ENCODE measurements at places on chromosomes 5 and 9.

GRCh38 chr9:136349546-136349945 is 14.0 kb downstream of the DNLZ start:
- DNase-seq, result no peak

GRCh38 chr9:116382053-116382452 is 228.5 kb downstream of the PAPPA start:
- DNase-seq, result no peak

DNA sequence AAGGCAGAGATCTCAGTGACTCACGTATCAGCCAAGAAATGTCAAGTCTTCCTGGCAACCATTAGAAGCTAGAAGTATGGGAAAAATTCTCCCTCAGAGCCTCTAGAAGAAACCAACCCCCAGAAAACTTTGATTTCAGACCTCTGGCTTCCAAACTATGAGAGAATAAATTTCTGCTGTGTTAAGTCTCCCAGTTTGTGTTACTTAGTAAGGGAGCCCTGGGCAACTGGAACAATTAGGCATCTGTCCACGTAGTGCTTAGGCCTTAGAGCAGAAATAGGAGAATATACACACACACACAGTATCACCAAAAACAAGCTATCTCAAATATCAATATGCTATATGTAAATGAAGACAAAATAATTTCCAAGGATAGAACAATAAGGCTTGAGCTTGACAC is 894.8 kb upstream of the CDH10 start:
- DNase-seq, result no peak

DNA sequence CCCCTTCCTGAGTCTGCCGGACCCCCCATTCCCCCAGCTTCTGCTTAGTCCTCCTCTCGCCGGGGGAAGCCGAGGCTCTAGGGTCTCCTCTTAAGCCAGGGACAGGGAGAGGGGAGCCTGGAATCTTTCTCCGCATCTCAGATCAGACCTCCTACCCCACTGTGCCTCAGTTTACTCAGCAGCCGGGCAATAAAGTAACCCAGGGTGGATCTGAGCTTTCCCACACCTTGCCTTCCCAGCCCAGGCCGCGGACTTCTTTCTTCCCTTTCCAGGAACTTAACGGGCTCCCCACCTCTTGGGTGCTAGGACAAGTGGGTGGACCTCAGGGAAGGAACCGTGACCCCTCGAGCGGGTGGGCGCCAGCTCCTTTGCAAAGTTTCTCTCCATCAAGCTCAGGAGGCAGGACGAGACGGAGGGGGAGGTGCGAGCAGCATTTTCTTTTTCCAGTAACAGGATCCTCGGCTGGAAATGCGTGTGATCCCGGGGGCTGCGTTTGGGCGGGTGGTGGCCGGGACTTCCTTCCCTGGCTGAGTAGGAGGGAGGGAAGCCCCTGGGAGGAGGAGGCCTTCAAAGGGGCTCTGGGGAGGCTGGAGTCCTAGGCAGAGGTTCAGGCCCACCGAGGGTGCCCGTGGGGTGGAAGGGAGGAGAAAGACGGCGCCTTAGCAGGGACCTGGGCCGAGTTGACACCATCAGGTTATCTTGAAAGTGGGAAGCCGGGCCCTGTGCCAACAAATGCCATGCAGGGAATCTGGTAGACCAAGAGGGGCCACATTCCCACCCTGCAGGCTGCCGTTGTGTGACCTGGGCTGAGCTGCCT is 795 bp downstream of the DAB2IP start:
- no peak for DNase-seq

DNA sequence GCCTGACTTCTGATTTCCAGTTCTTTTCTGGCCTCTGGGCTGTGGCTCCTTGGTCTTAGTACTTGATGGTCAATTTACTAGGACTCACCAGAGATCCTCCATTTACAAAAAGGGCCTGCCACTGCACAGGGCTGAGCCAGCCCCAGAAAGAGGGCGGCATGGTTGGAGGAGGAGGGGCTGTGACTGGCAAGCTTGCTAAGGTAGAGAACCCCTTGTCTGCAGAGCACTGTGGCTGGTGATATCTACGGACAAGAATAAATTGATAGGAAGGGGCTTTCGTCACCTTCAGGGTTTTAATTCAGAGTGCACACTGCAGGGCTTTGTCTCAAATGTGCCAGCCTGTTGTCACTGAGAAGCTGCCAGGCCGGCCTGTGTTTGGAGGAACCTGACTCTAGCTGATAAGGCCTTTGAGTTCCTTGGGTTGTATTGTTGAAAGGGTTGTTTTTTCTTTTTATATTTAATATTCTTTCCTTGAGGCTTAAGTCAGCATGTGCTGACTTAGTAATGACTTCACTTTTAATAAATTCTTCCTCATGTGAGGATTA is 15.1 kb downstream of the SLC22A5 start:
- DNase-seq, result no peak

- DNase-seq, result no peak
These were observed 15.0 kb downstream of the PTPRD start for GRCh38 chr9:10597801-10598200.

- DNase-seq, result no peak
These were observed 78.1 kb downstream of the SNCAIP start for GRCh38 chr5:122390154-122390553.

DNA sequence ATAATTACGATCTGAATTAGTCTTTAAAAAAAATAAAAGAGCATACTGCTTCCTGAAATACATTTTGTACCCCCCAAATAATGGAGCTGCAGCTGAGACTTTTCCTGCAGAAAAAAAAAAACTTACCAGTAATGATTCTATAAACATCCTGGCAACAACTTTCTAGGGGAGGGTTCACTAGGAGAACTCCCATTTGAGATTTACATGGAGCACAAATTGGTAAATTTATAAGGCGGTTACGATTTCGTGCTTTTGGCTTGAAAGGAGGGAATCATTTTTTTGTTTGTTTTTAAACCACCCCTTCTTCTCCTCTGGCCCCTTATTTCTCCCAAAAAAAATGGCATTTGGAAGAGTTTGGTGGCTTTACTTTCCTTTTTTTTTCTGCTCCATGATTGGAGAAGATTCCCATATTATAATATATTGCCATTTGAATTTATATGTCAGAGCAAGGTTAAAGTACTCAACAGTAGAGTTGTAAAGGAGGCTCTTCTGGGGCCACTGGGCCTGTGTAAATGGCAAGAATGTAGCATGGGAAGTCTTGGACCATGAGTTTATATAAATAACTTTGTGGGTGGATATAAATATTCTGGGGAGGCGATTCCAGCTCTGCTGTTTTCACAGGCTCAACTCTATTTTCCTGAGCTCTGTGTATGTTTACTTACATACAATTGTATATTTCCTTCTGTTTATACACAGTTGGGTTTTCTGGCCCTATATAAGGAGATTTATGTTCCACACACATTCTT is 159.9 kb downstream of the CSNK1G3 start:
- DNase-seq, result no peak

DNA sequence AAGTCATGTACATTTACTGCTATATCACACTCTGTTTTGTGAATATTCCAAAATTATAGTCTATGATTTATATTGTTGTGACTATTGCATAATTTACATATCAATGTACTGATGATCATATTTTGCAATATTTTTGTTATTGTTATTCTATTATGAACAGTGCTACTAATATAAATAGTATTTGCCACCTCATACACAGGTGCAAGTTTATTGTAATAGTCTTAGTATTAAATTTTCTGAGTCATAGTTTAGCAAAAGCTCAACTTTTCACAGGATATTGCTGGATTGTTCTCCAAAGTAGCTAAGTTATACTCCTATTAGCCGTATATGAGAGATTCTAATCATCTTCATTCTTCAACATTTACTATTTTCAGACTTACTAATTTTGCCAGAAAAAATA is 124.7 kb downstream of the TMC1 start:
- DNase-seq, result no peak
